ENCODE measurements at places on chromosomes 13 and 19. TPM values are rescaled to one million over a fixed set of nuclear protein-coding genes. Genes with fewer than 3 reads are reported as not detected.

Gene ZNF416
- 2.0 TPM for total RNA-seq

Gene METTL21C
- total RNA-seq, result not detected

Gene CEACAM4
- not detected for total RNA-seq

Gene C19orf67
- total RNA-seq, result not detected

Gene LGALS4
- total RNA-seq, result not detected

Gene DPF1
- total RNA-seq, result 0.77 TPM

Gene FCGBP
- total RNA-seq, result 3.8 TPM

Gene STK24
- 96.7 TPM for total RNA-seq

Gene GPR12
- total RNA-seq, result not detected

Gene TMEM59L
- total RNA-seq, result 0.21 TPM

Gene DAND5
- not detected for total RNA-seq

Gene RNF225
- total RNA-seq, result not detected

Gene IGFL3
- not detected for total RNA-seq

Gene NDFIP2
- total RNA-seq, result 90.8 TPM

Gene CCNE1
- 31.2 TPM for total RNA-seq

Gene CARM1
- total RNA-seq, result 88.4 TPM

Gene ZNF320
- 4.2 TPM for total RNA-seq

Gene SPACA6
- 6.6 TPM for total RNA-seq

Gene MAP4K1
- 135 TPM for total RNA-seq

Gene CYP2A6
- not detected for total RNA-seq

Gene SERTAD1
- total RNA-seq, result 9.2 TPM

Gene CRLF1
- total RNA-seq, result not detected

Gene KDELR1
- total RNA-seq, result 83.8 TPM

Gene GRK1
- total RNA-seq, result not detected

Gene GGACT
- total RNA-seq, result 6.6 TPM

Gene ASPDH
- total RNA-seq, result not detected

Gene CLC
- not detected for total RNA-seq

Gene SYT3
- not detected for total RNA-seq

Gene BRCA2
- 17.3 TPM for total RNA-seq

Gene CFD
- 0.17 TPM for total RNA-seq

Gene NKPD1
- total RNA-seq, result not detected

Gene KCNN1
- total RNA-seq, result 0.21 TPM

Gene TICAM1
- total RNA-seq, result 15.2 TPM

Gene FGF9
- not detected for total RNA-seq

Gene KISS1R
- 5.3 TPM for total RNA-seq

Gene ACP5
- 8.3 TPM for total RNA-seq

Gene GDF15
- 0.20 TPM for total RNA-seq

Gene LCP1
- total RNA-seq, result 1,043 TPM

Gene CDKN2D
- 69.2 TPM for total RNA-seq

Gene LRRC63
- 0.24 TPM for total RNA-seq

Gene TPTE2
- not detected for total RNA-seq

Gene PMIS2
- not detected for total RNA-seq

Gene WTIP
- 0.89 TPM for total RNA-seq

Gene RGS9BP
- total RNA-seq, result 0.10 TPM

Gene LILRA6
- total RNA-seq, result not detected

Gene FCAR
- not detected for total RNA-seq

Gene TSSK6
- 4.5 TPM for total RNA-seq

Gene SRRM5
- total RNA-seq, result 0.27 TPM

Gene KLK7
- not detected for total RNA-seq

Gene NANOS3
- 0.55 TPM for total RNA-seq

Gene ZNF528
- 2.9 TPM for total RNA-seq

Gene ZNF729
- not detected for total RNA-seq

Gene ZNF418
- 2.9 TPM for total RNA-seq

Gene SULT2A1
- total RNA-seq, result not detected
